Uterus (tissue), 4 donors: ENCODE measurements at places on chromosomes 5 and 9. TPM values are rescaled to one million over a fixed set of nuclear protein-coding genes. Genes with fewer than 3 reads are reported as not detected.

- DNase-seq, result no peak
- H3K36me3 ChIP-seq, result no peaks in the 10 kb centered on the region
- no peak overlapping the region for H3K27ac ChIP-seq
- no peaks in the 10 kb centered on the region for H3K27me3 ChIP-seq
These were observed 147.4 kb upstream of the LRRTM2 start for GRCh38 chr5:139022528-139022927.

GRCh38 chr9:78973907-78974306 is 597.9 kb upstream of the TLE4 start:
- no peak overlapping the region for H3K4me3 ChIP-seq
- H3K27ac ChIP-seq, result no peak overlapping the region
- no peaks in the 10 kb centered on the region for H3K27me3 ChIP-seq
- DNase-seq, result no peak
- no peaks in the 10 kb centered on the region for H3K4me1 ChIP-seq

- H3K4me3 ChIP-seq, result no peak overlapping the region
- no peaks in the 10 kb centered on the region for H3K27me3 ChIP-seq
- H3K36me3 ChIP-seq, result no peaks in the 10 kb centered on the region
- H3K27ac ChIP-seq, result no peak overlapping the region
- no peaks in the 10 kb centered on the region for H3K4me1 ChIP-seq
These were observed 326.1 kb downstream of the NSG2 start for GRCh38 chr5:174371600-174372094.

GRCh38 chr9:134210908-134211810 is 46.8 kb upstream of the RNU6ATAC start:
- H3K36me3 ChIP-seq, result no peaks in the 10 kb centered on the region
- peak; percentile 16 for DNase-seq

GRCh38 chr9:109423877-109424276 is 74.2 kb downstream of the PTPN3 start:
- no peaks in the 10 kb centered on the region for H3K36me3 ChIP-seq
- H3K4me1 ChIP-seq, result no peaks in the 10 kb centered on the region
- no peak for DNase-seq
- no peaks in the 10 kb centered on the region for H3K27me3 ChIP-seq

- H3K4me1 ChIP-seq, result no peaks in the 10 kb centered on the region
- H3K27ac ChIP-seq, result peak within 1 kb of the TSS; percentile 31
- no peak for DNase-seq
- H3K27me3 ChIP-seq, result no peaks in the 10 kb centered on the region
These were observed at the start of gene PCDHAC1 for GRCh38 chr5:140925806-140926442. TSS of gene PCDHAC1 (plus strand) at chr5:140926299. CDS start at chr5:140926893, 594 bp downstream.

- H3K4me1 ChIP-seq, result no peaks in the 10 kb centered on the region
- H3K4me3 ChIP-seq, result no peak overlapping the region
- no peaks in the 10 kb centered on the region for H3K36me3 ChIP-seq
- no peak for DNase-seq
These were observed 45.7 kb downstream of the TSPAN17 start for GRCh38 chr5:176692839-176693476.

GRCh38 chr5:91188755-91189154 is 194.4 kb downstream of the ARRDC3 start:
- no peak for DNase-seq
- no peaks in the 10 kb centered on the region for H3K27me3 ChIP-seq
- no peaks in the 10 kb centered on the region for H3K36me3 ChIP-seq
- no peak overlapping the region for H3K27ac ChIP-seq

- DNase-seq, result no peak
- H3K36me3 ChIP-seq, result no peaks in the 10 kb centered on the region
- no peaks in the 10 kb centered on the region for H3K4me1 ChIP-seq
- no peak overlapping the region for H3K4me3 ChIP-seq
- H3K27ac ChIP-seq, result no peak overlapping the region
- no peaks in the 10 kb centered on the region for H3K27me3 ChIP-seq
These were observed 12.8 kb upstream of the NUP214 start for GRCh38 chr9:131112374-131113154.

Gene TBC1D9B
- total RNA-seq, result 58.8 TPM

Gene ECM2
- total RNA-seq, result 21.8 TPM

GRCh38 chr9:93079371-93079770 is 16.6 kb upstream of the CARD19 start:
- no peak overlapping the region for H3K27ac ChIP-seq
- H3K36me3 ChIP-seq, result no peaks in the 10 kb centered on the region
- peak; percentile 2 for DNase-seq
- H3K4me1 ChIP-seq, result no peaks in the 10 kb centered on the region
- H3K4me3 ChIP-seq, result no peak overlapping the region
- H3K27me3 ChIP-seq, result no peaks in the 10 kb centered on the region

- H3K27ac ChIP-seq, result peak overlapping the region; percentile 30
- no peaks in the 10 kb centered on the region for H3K4me1 ChIP-seq
- no peaks in the 10 kb centered on the region for H3K27me3 ChIP-seq
These were observed 210.2 kb upstream of the ACTBL2 start for GRCh38 chr5:57692582-57693487.

DNA sequence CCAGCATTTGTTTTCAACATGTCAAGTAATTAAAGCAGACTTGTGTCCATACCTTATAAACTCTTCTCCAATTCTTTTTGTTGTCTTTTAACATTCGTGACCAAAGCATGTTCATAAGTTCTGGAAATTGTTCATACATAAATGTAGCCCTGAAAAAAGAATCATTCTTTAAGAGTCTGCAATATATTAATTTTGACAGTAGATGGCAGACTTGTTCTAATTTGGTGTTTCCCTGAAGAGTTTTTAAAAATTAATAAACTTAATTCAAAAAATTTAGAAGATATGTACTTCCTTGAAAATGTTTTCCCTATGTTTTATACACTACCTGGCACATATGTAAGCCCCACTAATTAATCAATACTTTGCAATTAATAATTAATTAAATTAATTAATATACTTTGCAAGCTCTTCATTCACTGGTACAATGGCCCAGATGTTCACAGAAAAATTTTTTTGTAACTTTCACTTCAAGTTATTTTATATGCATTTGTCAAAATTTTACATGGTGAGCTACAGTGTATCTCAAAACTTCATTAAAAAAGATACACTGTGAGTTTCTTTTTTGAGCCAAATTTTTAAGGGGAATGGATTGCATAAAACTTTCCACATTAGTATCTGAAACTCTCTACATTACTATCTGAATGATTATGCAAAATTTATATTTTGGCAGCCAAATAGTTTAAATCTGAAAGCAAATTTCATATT is 42.1 kb downstream of the CLINT1 start:
- no peaks in the 10 kb centered on the region for H3K36me3 ChIP-seq
- no peak for DNase-seq
- no peaks in the 10 kb centered on the region for H3K4me1 ChIP-seq
- H3K27ac ChIP-seq, result no peak overlapping the region

Gene IL33
- 78.0 TPM for total RNA-seq

GRCh38 chr5:33403187-33403586 is 37.6 kb upstream of the TARS1 start:
- H3K27me3 ChIP-seq, result no peaks in the 10 kb centered on the region
- no peaks in the 10 kb centered on the region for H3K4me1 ChIP-seq
- no peak for DNase-seq

DNA sequence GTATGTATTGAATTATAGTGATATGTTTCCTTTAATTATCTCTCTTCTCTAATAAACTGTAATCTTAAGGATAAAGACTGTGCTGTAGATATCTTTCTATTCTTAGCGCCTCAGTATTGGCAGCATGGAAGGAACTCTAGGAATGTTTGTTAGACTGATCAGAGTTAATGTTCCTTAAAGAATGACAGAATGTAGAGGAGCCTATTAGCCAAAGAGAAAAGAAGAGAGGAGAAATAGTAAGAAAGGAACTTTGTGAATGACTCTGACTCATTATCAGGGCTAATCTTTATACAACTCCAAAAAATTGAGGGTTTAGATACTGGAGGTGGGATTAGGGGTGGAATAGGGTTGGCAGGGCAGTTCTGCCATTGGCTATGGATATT is 59.0 kb upstream of the NUDT12 start:
- no peak overlapping the region for H3K27ac ChIP-seq
- no peaks in the 10 kb centered on the region for H3K36me3 ChIP-seq
- H3K27me3 ChIP-seq, result no peaks in the 10 kb centered on the region
- H3K4me3 ChIP-seq, result no peak overlapping the region

DNA sequence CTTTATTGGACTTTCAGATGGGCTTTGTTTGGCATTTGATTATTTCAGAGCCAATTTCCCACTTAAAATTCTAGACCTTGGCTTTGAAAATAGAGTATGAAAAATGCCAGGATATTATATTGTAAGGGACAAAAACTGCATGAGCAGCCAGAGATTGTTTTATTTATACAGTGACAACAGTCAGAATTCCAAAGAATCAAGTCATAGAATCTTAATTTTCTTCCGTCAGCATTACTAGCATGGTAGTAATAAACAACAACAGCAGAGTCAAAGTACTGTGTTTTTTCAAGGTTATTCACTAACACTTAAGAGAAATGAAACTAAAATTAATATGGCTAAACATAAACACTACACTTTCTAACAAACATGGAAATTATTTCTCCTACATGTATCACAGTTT is 52.2 kb downstream of the MLLT3 start:
- no peak overlapping the region for H3K4me3 ChIP-seq
- no peaks in the 10 kb centered on the region for H3K36me3 ChIP-seq
- DNase-seq, result no peak
- no peaks in the 10 kb centered on the region for H3K27me3 ChIP-seq
- no peaks in the 10 kb centered on the region for H3K4me1 ChIP-seq

Gene CDHR2
- total RNA-seq, result not detected

GRCh38 chr9:26687421-26687820 is 205.2 kb downstream of the CAAP1 start:
- DNase-seq, result no peak
- no peaks in the 10 kb centered on the region for H3K27me3 ChIP-seq
- H3K36me3 ChIP-seq, result no peaks in the 10 kb centered on the region
- no peaks in the 10 kb centered on the region for H3K4me1 ChIP-seq
- no peak overlapping the region for H3K4me3 ChIP-seq

DNA sequence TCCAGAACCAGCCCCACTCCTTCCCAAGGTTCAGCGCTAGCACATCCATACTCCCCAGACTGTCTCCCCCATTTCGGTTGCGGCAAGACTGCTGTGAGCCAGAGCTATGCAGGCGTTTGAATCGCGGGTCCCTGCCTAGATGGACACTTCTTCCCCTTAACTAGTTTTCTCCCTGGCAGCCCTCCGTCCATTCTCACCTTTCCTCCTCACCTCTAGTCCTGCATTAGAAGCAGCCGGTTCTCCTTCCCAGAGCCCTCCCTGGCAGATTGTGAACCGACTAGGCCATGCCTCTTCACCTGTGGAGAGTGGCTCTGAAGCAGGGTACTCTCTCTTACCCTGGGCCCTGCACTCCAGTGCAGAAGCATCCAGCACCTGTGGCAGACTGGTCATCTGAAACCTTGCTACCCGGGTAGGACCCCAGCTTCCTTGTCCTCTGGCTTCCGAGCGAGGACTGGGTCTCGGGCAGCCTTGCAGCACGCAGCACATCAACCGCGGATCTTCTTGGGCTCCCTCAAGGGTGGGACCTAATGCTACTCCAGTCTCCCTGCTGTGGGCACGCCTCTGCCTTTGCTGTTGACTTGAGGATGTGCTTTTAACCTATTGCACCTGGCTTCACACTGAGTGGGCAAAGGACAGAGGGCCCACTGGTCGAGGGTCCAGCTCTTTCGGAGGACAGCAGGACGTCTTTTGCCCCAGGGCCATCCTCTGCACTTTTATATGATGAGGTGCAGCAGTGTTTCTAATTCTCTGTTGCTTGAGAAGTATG is 183.6 kb downstream of the AOPEP start:
- no peaks in the 10 kb centered on the region for H3K36me3 ChIP-seq
- H3K4me1 ChIP-seq, result peaks cover 12% of the 10 kb centered on the region
- no peak for DNase-seq
- no peaks in the 10 kb centered on the region for H3K27me3 ChIP-seq

DNA sequence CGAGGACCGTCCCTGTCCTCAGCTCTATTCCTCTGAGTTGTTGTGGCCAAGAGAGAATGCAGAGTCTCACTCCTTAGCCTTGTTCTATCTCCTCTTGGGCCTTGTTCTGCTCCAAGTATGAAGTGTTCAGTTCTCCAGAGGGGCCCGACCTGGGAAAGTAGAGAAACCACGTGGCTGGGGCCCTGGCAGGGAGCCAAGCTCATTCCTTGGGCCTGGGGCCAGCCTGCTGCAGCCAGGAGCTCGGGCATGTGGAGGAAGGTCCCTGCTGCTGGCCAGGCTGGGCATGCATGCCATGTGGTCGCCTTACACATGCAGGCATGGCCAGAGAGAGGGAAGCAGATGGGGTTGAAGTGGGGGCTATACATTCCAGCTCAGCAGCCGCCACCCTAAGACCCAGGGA is 60.7 kb downstream of the COL27A1 start:
- no peaks in the 10 kb centered on the region for H3K27me3 ChIP-seq
- H3K36me3 ChIP-seq, result no peaks in the 10 kb centered on the region
- H3K4me1 ChIP-seq, result peaks cover 8% of the 10 kb centered on the region
- peak; percentile 73 for DNase-seq
- H3K4me3 ChIP-seq, result no peak overlapping the region

Gene JADE2
- total RNA-seq, result 15.8 TPM

Gene SPINK13
- not detected for total RNA-seq

Gene SMIM32
- total RNA-seq, result not detected

Gene CDC37L1
- 44.8 TPM for total RNA-seq

Gene COL5A1
- 90.4 TPM for total RNA-seq

GRCh38 chr5:158117467-158118160 is 258.7 kb upstream of the CLINT1 start:
- H3K27ac ChIP-seq, result no peak overlapping the region
- no peaks in the 10 kb centered on the region for H3K36me3 ChIP-seq
- H3K27me3 ChIP-seq, result no peaks in the 10 kb centered on the region
- H3K4me1 ChIP-seq, result peaks cover 3% of the 10 kb centered on the region

- DNase-seq, result no peak
- H3K4me3 ChIP-seq, result no peak overlapping the region
- H3K36me3 ChIP-seq, result no peaks in the 10 kb centered on the region
- no peaks in the 10 kb centered on the region for H3K27me3 ChIP-seq
- H3K4me1 ChIP-seq, result peaks cover 7% of the 10 kb centered on the region
- H3K27ac ChIP-seq, result peak overlapping the region; percentile 39
These were observed 146.1 kb downstream of the GAS1 start for GRCh38 chr9:86801246-86801645.

Gene SLIT3
- total RNA-seq, result 32.1 TPM

DNA sequence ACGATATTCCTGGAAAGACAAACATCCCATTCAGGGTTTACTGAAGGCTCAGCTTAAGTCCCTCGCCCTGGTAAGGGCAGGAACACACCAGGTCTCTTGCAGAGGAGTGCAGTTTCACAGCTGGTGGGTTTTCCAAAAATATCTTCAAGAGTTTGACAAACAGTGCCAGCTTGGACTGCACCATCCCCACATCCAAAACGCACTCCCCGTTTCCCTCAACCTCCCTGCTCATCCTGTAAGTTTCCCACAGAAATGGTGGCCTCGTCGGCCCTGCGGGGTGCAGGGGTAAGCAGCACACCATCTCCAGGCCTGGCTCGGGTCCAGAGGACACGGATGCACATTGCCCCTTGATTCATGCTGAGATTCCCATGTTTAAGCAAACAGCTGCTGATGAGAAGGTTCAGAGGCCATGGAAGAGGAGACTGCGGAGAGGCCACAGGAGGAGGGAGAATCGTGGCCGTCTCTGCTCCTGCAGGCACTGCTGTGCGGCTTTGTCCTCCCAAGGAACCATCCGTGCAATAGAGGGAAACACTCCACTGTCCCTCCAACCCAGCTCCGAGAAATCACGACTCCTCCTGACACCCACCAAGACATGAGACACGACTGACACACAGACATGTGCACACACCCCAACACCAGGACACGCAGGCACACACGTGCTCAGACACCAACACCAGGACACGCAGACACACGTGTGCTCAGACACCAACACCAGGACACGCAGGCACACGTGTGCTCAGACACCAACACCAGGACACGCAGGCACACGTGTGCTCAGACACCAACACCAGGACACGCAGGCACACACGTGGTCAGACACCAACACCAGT is 24.0 kb upstream of the SLC12A7 start:
- no peak overlapping the region for H3K4me3 ChIP-seq
- H3K36me3 ChIP-seq, result no peaks in the 10 kb centered on the region
- H3K27me3 ChIP-seq, result no peaks in the 10 kb centered on the region
- DNase-seq, result no peak
- no peaks in the 10 kb centered on the region for H3K4me1 ChIP-seq
